ENCODE measurements at places on chromosomes 3 and 15. TPM values are rescaled to one million over a fixed set of nuclear protein-coding genes. Genes with fewer than 3 reads are reported as not detected.

DNA sequence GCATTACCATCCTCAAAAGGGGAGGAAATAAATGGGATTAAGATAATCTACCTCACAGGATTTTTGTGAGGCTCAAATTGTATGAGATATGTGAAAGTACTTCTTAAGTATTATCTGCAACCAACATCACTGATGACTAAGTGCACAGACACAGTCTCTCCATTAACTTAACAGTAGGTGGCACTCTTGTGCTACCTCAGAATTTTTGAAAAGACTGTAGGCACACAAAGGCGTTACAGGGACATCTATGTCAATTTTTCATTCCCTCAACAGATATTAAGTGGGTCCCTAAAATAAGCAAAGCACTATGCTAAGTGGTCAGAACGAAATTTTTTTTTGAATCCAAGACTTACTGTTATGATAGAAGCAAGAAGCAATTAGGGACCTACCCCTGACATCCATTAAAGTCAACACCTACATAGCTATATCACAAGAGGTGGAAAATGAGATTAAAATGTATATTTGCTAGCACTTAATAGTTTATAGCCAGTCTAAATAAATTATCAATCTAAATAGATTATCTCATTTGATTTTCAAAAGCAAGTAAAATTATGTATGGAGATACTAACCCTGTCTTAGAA, 52.9 kb downstream of the RYK start:
- no peak for DNase-seq

The CCR8 gene
- not detected for total RNA-seq

GRCh38 chr15:26722621-26723160, 50.2 kb downstream of the GABRB3 start:
- peak; percentile 38 for DNase-seq

DNA sequence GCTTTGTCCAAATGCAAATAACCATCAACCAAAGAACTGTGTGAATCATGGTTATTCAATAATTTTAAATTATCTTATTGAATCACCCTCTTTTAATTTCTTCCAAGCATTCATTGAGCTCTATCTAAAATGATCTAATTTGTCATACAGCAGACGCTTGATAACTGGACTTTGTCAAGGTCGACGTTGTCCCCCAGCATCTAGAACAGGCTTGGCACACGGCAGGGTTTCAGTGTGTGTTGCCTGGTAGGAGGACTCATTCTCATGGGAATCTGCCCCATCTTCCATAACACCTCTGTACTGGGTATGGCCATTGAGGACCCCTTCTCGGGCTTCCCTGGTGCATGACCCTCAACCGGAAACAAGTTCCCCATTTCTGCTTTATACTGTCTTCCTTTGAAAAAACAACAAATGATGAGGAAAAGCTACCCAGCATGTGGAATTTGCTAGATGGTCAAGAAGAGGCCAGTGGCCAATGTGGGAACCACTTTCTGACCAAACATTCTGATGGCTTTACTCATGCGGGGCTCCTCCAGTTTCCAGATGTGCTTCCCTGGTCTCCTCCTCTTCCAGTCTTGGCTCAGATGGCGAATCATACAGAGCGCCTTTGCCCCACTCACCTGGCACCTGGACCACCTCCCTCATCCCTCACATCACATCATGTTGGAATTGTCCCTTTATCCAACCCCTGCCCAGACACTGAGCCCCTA, 41.7 kb upstream of the SEC22A start:
- no peak for DNase-seq

The USP4 gene
- total RNA-seq = 30.3 TPM

The GNAT1 gene
- total RNA-seq = not detected

- DNase-seq = no peak
These were observed 2.7 kb downstream of the TYRO3 start for GRCh38 chr15:41561777-41562145.

The GPR176 gene
- total RNA-seq = 59.6 TPM

The IQCH gene
- total RNA-seq = 2.2 TPM

- no peak for DNase-seq
These were observed 267.8 kb upstream of the C2CD4B start for GRCh38 chr15:62432702-62433398.

The DGKG gene
- 2.6 TPM for total RNA-seq

DNA sequence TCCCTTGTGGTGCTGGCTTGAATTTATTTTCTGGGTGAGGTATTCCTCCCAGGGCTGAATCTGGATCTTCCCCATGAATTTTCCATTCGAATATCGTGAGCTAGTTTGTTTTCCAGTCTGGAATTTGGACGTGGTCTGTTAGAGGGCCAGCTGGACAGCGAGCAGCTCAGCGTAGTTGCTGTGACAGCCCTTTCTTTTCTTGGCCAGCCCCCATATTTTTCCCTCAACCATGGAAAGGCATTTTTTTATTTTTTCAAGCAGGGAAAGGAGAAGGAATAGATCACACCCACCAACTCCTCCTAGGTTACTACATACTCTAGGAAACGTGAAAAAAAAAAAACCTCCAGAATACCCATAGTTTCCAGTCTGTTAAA, 152.0 kb downstream of the KLHL25 start:
- no peak for DNase-seq

The TGM4 gene
- total RNA-seq = not detected

The ZNF660 gene
- not detected for total RNA-seq

- peak; percentile 19 for DNase-seq
These were observed at the start of gene IGDCC3 for GRCh38 chr15:65377976-65378366. Gene IGDCC3 (minus strand): TSS chr15:65378002. CDS start chr15:65377788, 214 bp downstream.

- DNase-seq = no peak
These were observed 120.1 kb downstream of the GALK2 start for GRCh38 chr15:49290191-49290590.

DNA sequence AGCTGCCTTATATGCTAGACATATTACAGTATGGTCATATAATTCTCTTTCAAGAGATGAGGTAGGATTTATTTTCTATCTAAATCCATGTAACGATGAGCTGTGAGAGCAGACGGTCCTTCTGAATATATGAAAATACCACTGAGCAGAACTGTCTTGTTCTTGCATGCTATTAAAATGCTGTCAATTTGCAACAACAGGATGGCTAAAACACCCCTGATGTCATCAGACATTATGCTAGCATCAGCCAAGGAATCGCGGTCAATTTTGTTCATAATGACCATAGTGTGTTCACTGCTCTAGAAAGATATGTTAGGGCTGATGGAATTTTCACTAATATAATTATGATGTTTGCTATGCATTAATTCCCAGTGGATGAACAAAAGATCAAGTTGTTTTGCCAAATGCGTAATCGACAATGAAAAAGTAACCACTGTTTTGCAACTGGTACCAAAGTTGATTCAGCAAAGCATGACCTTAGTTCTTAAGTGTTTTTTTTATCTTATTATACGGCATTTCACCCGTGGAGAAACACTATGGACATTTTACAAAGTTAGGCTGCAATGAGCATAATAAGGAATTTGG, 765.4 kb upstream of the NR2F2 start:
- no peak for DNase-seq

GRCh38 chr3:151604891-151605290, 128.8 kb upstream of the AADACL2 start:
- DNase-seq = no peak

The GRK7 gene
- not detected for total RNA-seq

DNA sequence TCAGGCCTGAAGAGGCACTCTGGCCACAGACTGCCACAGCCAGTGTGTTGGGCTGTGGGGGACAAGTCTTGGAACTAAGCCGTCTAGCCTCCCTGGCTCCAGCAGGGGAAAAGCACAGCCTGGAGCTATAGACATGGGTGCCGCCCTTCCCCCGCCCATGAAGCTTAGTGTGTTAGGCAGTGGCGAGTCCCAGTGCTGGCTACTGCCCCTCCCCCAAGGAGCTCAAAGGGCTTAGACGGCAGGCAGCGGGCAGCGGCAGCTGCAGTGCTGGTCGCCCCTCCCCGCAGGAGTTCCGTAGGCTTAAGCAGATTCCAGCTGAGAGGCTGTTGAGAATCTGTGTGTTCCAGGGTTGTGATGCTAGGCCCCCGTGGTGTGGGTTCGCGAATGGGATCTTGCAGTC, 135.8 kb upstream of the RORA start:
- no peak for DNase-seq

GRCh38 chr3:33355611-33356010, 78.4 kb downstream of the FBXL2 start:
- DNase-seq = peak; percentile 39

DNA sequence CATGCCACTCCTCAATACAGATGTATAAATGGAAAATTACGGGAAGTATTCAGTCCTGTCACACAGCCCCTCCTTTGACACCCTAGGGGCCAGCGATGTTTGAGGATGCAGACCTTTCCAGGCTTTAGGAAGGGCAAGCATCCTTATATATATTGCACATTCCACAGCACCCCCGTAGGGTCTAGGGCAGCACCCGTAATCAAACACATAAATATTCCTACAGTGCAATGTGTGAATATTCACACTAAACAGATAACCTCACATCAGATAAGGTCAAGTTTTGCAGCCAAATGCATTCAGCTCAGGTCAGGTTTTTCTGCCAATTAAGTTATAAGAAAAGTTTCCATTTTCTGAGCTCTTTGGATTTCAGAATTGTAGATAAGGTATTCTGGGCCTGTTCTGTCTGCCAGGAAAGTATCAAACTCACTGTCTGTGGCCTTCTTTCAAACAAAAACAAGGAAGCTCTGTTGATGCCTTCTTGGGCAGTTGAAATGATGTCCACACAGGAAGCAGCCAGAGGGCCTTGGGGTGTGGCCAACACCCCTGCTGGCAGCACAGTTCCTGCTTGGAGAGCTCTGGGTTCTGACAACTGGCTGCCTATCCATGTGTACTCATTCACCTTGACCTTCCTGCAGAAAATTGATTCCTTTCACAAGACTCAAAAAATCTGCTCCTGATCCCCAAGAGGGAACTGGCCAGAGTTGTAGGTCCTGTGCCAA, 427.0 kb downstream of the NTRK3 start:
- peak; percentile 88 for DNase-seq

The SLC35A5 gene
- 22.3 TPM for total RNA-seq

The SH2D7 gene
- total RNA-seq = not detected

The SEMA3G gene
- total RNA-seq = not detected

DNA sequence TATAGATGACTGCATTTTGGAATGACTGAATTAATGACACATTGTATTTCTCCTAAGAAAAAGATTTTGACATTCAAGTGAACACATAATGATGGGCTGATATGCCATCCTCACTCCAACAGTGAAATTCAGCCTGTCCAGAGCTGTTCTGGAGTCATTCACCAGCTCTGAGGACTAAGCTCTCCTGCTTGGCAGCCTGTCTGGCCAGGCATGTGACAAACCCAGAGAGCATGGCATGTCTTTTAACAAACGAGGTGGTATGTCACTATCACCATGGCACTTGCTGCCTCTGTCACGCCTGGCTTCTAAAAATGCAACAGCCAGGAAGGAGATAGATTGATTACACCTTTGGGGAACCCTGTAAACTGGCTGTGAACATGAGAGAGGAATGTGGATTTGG, 1.4 kb downstream of the ACTC1 start:
- no peak for DNase-seq

The GOLGA8H gene
- total RNA-seq = 0.13 TPM

DNA sequence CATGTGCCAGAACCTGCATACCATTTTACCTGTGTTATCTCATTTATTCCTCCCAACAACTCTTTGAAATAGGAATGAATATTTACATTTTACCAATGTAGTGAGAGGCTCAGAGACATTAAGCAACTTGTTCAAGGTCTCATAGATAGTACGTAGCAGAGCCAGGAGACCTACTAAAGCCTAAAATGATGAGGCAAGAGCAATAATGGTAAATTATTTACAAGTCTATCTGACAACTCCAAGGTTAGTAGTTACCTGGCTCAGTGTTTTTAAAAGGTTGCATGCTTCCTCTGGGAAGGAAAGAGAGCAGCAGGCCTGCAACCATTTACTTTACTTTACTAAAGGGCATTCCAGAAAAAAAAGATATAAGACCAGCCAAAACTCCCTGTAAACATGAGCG, 103.0 kb downstream of the CFAP20DC start:
- no peak for DNase-seq

GRCh38 chr15:38733331-38733730, 168.7 kb upstream of the RASGRP1 start:
- no peak for DNase-seq

DNA sequence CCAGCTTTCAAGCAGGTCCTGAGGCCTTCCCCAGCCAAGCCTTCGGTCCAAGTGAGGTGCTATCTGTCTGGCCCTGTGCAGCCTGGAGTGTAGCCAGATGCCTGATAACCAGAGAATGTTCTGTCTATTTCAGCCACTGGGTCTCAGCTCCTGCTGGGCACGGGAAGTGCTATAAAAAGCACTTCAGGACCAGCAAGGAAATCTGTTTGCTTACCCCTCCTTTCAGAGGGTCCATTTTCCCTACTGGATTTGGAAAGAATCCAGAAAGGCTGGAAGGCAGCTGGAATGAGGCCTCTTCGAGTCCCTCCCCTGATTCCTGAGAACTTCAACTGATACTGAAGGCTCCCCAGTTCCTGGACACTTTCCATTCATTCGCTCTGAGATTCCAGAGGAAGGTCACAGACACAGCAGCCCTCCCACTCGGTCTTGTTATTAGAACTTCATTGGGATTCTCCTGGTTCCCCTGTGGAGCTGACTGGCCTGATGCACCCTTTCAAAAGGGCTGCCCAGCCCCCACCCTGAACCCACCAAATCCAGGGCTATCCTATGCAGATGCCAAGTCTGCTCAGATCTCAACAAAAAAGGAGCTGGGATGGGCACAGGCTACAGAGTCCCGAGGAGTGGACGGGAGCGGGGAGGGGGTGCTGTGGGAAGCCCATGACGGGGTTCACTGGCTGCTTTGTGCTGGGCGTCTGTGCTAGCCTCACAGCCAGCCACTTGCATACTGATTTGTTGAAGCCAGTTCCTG, 70.4 kb downstream of the UMPS start:
- no peak for DNase-seq

DNA sequence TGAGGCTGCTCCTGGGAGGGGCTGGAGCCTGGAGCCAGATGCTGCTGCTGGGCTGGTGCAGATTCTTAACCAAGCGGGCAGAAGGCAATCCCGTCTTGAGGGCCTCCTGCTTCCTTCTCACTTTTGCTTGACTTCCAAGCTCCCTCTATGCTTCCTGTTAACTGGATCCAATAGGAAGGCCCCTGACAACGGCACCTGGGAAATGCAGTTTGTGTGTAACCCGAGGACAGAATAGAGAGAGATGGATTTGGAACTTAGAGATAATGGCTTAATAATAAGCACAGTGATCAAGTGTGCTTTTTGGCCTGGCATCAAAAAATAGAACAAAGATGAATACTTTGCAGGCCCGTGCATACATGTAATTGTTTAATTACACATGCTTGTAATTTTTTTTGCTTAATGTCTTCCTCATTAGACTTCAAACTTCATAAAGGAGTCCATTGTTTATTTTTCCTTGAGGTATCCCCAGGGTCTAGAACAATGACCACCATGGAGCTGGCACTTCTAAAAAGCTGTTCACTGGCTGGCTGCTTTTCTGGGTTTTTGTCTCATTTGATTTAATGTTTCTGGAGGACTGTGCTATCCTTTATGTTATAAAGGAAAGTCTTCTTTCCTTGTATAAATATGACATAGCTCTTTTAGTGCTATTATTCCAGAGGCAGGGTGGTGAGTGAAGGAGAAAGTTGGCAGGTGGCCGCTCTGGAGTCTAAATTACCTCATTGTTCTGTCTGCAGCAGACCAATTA, 63.3 kb upstream of the MITF start:
- DNase-seq = no peak

GRCh38 chr3:5731100-5731499, 543.6 kb downstream of the EDEM1 start:
- no peak for DNase-seq
